Motor neuron (in vitro differentiated cells): ENCODE measurements at places on chromosomes 4 and X. TPM values are rescaled to one million over a fixed set of nuclear protein-coding genes. Genes with fewer than 3 reads are reported as not detected.

Gene CFAP99
- 1.7 and 1.9 TPM in 2 replicates for total RNA-seq

Gene ZNF81
- total RNA-seq, result 10.7 and 12.3 TPM in 2 replicates

- peak; percentile 92 for ATAC-seq
Observed at GRCh38 chr4:38621028-38621684, 42.8 kb upstream of the KLF3 start.

DNA sequence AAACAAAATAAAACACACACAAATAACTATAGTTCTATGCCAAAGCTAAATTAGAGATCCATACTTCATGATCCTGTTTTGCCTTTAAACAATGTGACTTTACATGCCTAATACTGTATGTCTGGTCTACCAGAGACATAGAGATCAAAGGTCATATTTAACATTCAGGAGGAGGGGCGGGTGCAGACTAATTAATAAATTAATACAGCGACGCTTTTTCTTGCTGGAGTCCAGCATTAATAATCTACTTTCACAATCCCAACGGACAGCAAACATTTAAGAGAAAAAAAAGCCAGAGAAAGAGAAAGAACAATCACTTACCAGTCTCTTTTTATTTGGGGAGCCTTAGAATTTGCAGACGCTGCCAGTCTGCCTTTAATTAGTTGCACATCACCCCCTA is 509 bp downstream of the CXXC4 start:
- no peak for ATAC-seq

- no peak for ATAC-seq
Observed at GRCh38 chr4:27049239-27049829, 188.7 kb downstream of the STIM2 start.

- ATAC-seq, result peak; percentile 73
Observed at GRCh38 chrX:17692709-17693346, 44.5 kb upstream of the SCML1 start.

DNA sequence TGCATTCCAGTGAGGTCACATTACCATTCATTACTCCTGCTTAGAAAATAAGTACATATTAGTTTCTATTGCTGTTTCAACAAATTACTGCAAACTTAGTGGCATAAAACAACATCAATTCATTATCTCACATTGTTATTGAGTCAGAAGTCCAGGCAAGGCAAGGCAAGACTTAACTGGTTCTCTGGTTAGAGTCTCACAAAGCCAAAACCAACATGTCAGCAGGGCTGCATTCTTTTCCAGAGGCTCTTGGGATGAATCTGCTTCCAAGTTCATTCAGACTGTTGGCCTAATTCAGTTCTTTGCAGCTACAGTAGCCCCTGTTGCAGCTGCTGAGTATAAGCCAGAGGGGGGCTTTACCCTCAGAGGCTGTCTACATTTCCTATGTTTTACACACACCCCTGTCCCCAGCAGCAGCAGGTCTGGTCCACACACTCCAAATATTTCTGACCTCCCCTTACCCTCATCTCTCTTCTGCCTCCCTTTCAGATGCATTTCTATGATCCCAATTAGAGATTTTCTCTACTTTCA is 892.1 kb upstream of the EPHA5 start:
- ATAC-seq, result no peak

- no peak for ATAC-seq
Observed at GRCh38 chr4:174524242-174524641, 2.0 kb upstream of the HPGD start.
